Thoracic aorta endothelial cell (primary cell): ENCODE measurements at places on chromosomes 12 and 14. TPM values are rescaled to one million over a fixed set of nuclear protein-coding genes. Genes with fewer than 3 reads are reported as not detected.

Gene TRPV4
- 0.80 and 1.7 TPM in 2 replicates for total RNA-seq

Gene GPR65
- 0.07 and 0.27 TPM in 2 replicates for total RNA-seq

Gene ITPR2
- total RNA-seq, result 111 and 123 TPM in 2 replicates

Gene VCPKMT
- total RNA-seq, result 7.0 and 7.6 TPM in 2 replicates

Gene HOXC12
- total RNA-seq, result not detected in 2 replicates
